ENCODE measurements at places on chromosomes 1 and 21.

DNA sequence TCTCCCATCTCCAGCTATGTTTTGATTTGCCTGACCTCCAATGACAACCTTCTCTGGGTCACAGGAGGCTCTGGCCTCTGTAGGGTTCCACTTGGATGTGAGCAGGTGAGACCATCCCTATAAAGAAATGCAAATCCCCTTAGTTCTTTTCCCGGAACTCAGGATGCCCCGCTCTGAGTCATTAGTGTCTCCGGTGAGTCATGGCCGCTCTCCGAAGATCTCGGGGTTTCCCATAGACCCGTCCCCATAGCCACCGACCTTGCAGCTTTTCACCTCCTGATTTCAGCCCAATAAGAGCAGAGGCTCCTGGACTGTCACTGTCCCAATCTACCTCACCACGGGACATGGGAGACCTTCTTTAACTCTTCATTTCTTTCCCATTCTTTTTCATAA is 98.2 kb downstream of the PGBD5 start:
- no peak for DNase-seq

GRCh38 chr1:53685272-53686051 is 53.5 kb downstream of the GLIS1 start:
- DNase-seq: no peak

GRCh38 chr1:12706061-12706460 is 9.8 kb upstream of the AADACL3 start:
- no peak for DNase-seq

DNA sequence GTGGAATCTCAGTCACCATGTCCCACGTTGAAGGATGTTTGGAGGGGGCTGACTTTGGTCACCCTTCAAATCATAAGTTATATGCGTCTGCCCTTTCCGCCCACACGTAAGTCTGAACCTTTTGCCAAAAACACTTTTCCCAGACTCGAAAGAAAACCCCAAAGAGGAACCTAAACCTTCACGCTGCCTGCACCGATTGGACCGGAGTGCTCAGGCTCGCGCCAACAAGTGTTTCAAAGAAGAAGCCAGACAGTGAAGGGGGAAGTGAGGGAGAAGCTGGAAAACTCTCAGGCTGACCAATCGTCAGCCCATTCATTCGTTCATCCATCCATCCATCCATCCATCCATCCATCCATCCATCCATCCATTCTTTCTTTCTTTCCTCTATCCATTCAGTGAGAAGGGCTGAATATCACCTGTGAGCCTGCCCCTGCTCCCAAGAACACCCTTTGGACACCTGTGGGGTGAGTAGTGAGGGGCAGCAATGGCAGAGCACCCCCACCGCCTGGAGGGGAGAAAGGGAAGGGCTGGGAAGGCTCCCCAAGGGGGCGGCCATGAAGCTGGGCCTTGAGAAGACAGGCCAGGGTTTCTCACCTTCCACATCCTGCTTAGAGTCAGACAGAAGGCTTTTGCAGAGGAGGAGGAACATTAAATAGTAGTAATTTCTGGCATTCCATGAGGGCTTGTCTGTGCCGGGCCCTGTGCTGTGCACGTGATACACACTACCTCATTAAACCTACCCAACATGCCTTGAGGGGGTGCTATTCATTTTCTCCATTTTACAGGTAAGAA is 27.1 kb upstream of the RUNX3 start:
- no peak for DNase-seq

GRCh38 chr1:89605692-89606091 is 27.2 kb upstream of the LRRC8C start:
- no peak for DNase-seq

DNA sequence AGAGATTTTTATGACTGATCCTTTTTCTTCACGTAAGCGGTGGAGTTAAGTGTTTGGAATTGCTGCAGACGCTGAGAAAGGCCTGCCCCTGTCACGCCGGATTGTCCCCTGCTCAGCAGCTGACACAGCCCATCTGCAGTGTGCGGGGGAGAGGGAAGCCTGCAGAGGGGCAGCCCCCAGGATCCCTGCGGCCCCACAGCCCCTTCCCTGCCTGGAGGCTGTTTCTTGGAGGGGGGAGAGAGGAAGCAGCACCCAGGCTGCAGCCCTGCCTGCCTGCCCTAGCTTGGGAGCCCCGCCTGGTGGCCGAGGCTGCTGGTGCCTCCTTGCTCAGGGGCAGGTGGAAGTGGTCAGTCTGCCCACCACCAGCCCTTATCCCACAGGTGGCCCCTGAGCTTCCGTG is 50.7 kb downstream of the PRDM16 start:
- DNase-seq: no peak

DNA sequence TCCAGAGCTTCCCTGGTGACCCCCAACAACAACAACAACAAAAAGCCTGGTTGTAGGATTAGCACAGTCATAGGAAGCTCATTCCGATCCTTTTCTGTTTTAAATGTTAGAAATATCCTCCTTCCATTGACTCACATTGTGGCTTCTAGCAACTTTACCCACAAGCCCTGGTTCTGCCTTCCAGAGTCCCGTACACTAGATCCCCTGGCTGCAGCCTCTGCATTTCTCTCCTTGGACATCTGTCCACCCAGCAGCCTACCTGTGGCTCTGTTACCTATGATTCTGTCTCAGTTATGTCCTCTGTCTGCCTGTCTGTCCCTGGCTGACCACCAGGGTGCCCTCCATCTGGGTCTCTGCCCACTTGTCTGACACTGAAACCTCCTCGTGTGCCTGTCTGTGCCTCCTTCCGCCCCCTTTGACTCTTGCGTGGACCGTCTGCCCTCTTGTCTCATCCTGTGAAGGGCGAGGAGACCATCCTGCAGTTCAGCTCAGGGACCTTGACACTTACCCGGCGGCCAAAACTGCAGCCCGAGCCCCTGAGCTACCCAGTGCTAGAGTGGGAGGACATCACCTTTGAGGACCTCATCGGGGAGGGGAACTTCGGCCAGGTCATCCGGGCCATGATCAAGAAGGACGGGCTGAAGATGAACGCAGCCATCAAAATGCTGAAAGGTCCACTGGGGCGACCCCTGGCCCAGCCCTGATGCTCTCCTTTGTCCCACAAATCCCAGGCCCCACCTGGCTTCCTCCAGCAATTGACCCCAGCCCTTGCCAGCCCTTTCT is 16.1 kb downstream of the TIE1 start:
- DNase-seq: peak; percentile 59

- peak; percentile 93 for DNase-seq
Observed at GRCh38 chr1:211260141-211261107, 1.3 kb downstream of the RCOR3 start.

GRCh38 chr1:1427820-1428148 is 6.7 kb upstream of the ANKRD65 start:
- DNase-seq: no peak

GRCh38 chr1:233368106-233368788 is 40.7 kb downstream of the MAP3K21 start:
- no peak for DNase-seq

DNA sequence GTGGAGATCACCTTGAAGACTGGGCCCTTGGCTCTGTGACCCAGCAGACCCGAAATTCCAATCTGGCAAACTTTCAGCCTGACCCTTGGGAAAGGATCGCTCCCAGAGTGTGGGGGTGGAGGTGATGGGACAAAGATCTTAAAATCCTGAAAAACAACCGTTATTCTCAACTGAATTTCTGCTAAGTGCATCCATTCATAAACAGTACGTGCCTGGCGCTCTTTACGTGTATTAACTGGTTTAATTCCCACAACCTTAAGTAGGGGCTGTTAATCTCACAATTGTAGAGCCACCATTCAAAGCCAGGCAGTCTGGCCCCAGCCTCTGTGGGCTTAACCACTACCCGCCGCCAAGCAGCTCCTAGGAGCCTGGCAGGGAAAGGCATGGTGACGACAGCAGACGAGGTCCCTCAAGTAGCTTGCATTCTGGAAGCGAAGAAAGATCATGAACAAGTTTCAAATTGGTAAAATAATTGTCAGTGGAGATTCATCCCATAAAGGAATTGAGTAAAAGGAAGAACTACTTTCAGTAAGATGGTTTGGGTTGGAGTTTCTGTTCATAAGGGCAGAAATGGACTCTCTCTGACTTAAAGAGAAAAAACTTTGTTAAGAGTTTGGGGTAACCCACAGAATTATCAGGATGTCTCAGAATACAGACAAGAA is 11.4 kb upstream of the RGS16 start:
- peak; percentile 90 for DNase-seq

- no peak for DNase-seq
Observed at GRCh38 chr1:200245473-200245872, 164.4 kb downstream of the ZNF281 start.

DNA sequence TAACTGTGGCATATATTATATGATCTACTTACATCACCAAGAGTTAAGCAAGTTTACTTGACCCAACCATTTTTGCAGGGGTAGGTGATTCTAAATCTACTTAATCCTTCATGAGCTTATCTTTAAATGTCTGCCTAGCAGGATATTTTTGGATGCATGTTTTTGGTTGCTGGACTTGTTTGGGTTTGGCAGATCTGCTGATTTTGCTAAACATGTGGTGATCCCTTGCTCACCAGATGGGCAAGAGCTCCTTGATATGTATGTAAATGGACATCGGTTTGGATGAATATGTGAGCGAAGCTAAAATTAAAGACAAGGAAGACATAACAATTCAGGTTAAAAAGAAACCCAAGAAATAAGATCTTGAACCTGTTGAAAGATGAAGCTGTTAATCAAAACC is 36.7 kb downstream of the FMN2 start:
- DNase-seq: no peak

DNA sequence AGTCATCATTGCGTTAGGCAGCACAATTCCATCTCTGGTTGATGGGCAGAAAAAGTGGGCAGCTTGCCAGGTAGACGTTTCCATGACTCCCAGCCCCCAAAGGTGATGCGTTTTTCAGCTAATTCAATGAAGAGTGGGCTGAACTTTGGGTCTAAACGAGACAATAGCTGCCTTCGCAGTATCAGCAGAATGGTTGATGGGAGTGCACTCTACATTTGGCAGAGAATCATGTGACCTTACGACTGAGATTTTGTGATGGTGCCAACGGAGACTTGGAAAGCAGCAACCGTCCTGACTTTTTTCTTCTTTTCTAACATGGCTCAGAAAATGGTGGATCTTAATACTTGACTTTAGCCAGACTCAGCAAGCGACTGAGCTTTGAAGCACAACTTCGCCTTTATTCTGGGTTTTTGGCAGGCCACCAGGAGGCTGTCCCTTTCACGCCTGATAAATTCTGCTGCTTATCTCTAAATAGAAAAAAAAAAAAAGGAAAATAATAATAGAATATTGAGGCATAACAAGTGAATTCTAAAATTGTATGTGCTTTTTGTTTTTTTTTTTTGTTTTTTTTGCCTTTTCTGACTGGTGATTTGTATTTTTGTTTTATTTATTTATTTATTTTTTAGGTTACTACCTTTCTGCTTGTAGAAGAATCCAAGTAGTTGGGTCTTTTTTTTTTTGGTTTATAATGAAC is 804.8 kb downstream of the USP25 start:
- DNase-seq: peak; percentile 72

GRCh38 chr1:221439008-221439746 is 302.7 kb downstream of the DUSP10 start:
- DNase-seq: no peak

DNA sequence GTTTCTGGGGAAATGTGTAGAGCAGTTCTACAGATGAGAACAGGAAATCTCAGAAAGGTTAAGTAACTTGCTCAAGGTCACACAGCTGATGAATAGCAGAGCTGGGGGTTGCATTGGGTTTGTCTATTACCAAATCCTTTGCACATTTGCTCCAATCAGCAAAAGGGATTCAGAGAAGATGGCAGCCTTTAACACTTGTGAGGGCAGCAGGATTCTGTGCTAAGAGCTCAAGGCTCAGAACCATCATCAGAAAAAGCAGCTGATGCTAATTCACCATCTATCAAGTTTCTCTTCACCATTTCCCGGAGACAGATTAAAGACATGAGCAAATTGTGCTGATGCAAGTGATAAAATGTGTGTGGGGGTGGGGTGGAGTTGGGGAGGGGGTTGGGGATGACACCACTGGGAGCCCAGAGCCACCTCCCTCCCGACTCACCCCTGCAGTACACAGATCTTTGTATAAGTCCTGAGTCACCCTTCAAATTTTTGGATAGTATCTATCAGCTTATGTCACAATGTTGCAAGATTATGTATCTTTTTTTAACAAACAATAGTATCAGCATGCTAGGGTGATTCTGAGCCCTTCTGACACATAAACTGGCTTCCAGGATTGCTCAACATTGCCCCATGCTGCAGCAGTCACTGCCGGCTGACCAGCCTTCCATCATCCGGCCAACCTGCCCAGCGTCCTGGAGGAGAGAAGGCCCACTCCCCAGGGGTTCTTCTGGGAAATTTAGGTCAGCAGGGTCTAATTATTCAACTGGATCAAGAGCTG is 2.8 kb upstream of the SPSB1 start:
- peak; percentile 82 for DNase-seq

DNA sequence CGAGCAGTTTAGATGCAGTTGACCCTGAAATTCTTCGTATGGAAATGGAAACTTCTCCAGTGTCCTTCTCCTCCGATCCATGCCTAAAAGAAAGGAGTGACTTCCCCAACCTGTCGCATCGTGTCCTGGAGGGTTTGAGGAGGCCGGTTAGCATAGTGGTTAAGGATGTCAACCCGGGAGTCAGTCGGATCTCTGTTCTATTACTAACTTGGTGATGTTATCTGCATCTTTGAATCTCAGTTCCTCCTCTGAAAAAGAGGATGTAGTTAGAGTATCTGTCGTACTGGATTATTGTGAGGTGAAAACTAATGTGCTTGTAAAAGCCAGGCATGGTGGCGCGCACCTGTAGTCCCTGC is 684 bp downstream of the ZBTB8B start:
- DNase-seq: no peak

GRCh38 chr1:67133177-67133576 is 1.6 kb downstream of the C1orf141 start:
- no peak for DNase-seq

- no peak for DNase-seq
Observed at GRCh38 chr1:7259955-7260354, 474.7 kb downstream of the CAMTA1 start.

- peak; percentile 66 for DNase-seq
Observed at GRCh38 chr1:169892927-169893644, 610 bp downstream of the SCYL3 start.

- no peak for DNase-seq
Observed at GRCh38 chr1:245232931-245233330, 78.1 kb downstream of the KIF26B start.

- DNase-seq: no peak
Observed at GRCh38 chr1:5466487-5466886, 525.7 kb downstream of the NPHP4 start.
